NCI-H2171 treated with DMSO at 0.1 percent for 48 hours (cell line): ENCODE measurements at places on chromosomes 6 and 20.
A peak's percentile ranks its signal among the peaks of the same experiment; 100 is the strongest.

- DNase-seq: no peak
Observed at GRCh38 chr6:168942646-168943045, 311.0 kb downstream of the THBS2 start.

- DNase-seq: no peak
Observed at GRCh38 chr6:2876210-2877056, 26.7 kb downstream of the SERPINB9 start.

DNA sequence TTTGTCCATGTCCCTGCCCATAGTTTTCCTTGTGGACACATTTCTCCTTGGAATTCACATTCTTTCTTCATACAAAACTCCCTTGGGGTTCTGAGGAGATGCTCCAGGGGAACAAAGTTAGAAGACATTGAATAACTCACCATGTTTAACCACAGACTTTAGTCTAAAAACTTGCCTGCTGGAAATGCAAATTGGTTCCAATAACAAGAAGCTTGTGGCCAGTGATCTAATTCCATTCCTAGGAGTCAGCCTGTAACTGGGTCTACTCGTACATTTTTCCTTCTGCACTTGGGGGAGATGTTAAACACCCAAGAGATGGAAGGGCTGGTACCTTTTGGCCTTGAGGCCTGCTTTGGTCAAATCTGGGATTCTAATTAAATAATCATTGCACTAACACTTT is 60.2 kb downstream of the SCML4 start:
- no peak for DNase-seq

DNA sequence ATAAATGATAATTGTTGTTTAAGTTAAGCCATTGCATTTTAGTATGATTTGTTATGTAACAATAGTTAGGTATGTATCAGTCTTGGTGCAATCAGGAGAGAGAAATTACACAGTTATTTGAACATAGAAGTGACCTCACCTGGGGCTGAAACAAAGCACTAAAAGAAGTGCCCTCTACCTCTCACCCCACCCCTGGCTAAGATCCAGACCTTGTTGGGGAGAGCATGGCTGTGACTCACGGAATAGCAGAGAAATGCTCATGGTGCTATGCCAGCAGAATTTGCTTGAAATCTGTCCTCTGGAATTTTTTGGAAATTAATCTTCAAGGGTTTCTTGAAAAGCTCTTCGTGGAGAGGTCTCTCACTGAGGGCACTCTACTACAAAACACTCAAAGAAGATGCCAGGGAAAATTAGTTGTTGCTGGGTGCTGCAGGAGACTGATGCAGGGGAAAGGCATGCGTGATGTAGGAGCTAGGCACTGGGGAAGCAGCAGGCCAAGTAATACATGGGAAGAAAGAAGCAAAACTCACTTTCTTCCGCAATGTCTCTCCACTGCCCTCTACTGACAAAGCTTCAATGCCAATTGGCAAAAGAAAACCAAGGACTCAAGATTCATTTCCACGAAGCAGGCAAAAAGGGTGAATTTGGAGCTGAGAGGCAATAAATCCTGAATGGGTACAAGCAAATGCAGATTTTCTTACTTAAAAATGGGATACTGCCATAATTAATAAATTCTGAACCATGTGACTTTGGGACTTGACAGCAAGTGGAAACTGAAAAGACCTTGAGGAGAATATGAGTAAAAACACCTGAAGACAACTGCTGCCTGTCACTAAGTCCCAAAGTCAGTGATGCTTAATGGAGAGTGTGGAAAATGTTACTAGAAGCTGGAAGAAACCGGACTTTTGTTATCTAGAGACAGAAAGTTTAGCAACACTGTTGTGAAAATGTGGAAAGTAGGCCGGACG is 136.3 kb upstream of the ZNF184 start:
- peak; percentile 3 for DNase-seq

DNA sequence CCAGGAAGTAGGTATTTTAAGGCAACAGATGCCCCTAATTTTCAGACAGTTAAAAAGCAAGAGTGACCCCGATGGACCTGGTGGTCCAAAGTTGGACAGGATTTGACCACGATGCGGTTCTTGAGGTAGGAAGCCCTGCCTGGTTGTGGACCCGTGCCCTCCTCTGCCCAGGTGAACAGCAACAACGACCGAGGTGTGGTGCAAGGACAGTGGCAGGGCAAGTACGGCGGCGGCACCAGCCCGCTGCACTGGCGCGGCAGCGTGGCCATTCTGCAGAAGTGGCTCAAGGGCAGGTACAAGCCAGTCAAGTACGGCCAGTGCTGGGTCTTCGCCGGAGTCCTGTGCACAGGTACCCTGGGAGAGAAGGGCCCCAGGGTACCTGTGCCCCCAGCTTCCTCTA is 18.7 kb downstream of the TGM6 start:
- no peak for DNase-seq

DNA sequence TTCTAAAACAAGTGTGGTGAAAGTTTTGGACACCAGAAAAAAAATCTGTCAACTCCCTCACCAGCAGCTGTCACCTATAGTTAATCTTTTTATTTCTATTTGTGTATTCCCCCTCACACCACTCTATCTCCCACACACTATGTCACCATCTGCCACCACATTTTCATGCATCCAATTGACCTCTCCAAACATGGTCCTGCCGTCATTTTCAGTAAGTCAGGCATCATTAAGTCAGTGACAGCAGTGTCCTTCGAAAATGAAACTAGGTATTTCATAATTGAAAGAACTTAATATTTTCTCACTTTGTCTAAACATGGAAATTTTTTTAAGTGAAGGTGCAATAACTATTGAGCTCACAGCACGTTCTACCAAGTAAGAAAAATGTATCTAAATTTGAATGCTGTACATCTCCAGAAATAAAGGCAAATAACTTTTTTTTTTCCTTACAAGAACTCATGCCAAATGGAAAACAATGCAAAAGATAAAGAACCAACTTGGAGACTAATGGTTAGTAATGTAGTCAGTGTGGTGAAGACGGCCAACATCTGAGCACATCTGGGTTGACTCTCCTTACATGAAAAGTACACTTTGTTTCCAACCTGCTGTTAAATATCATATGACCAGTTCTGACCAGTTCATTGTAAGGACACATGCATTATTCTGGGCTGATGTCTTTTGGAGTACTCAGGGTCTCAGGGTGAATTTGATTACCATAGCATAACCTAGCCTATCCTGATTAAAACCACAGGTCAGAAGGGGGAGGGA is 623.3 kb upstream of the MANEA start:
- peak; percentile 80 for DNase-seq

DNA sequence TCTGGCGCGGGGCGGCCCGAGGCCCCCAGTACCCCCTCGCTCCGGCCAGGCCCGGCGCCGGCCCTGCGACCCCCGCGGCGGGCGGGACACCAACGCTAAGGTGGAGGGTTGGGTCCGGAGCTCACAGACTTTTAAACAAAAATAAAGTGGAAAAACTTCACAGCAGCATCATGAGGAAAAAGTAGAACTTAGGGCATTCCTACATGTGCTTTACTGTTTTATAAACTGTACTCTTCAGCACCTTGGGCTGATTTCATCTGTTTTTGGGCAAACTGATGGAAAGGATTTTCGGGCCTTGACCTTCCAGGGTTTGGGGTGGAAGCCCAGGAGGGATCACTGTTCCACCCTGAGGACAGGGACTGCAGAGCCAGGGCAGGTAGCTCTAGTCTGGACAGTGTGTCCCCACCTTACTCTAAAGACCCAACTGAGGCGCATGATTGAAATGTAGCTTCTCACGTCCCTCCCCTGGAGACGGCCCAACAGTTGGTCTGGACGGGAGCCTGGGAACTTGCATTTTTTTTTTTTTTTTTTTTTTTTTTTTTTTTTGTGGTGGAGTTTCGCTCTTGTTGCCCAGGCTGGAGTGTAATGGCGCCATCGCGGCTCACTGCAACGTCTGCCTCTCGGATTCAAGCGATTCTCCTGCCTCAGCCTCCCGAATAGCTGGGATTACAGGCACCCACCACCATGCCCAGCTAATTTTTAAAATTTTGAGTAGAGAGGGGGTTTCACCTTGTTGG is 740 bp downstream of the NELFCD start:
- DNase-seq: peak; percentile 43
